ENCODE measurements at places on chromosomes 2 and 18.
A peak's percentile ranks its signal among the peaks of the same experiment; 100 is the strongest.

GRCh38 chr2:107645586-107645985 is 181.1 kb upstream of the RGPD4 start:
- no peak for DNase-seq

DNA sequence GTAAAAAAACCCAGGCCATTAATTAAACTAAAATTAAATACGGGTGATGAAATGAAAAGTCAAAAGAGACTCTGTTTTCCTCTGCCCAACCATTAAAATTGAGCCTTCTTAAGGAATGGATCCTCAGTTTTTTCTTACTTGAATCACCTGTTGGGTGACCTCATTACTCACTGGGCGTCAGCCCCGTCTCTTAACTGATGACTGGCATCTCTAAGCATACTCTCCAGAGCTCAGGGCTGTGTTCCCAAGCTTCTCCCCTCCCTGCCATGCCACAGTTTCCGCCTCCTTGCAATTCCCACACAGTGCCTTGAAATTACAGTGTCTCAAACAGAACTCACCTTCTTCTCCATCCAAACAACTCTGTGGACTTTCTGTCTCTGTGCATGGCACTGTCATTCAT is 421.1 kb upstream of the CELF4 start:
- DNase-seq = no peak

DNA sequence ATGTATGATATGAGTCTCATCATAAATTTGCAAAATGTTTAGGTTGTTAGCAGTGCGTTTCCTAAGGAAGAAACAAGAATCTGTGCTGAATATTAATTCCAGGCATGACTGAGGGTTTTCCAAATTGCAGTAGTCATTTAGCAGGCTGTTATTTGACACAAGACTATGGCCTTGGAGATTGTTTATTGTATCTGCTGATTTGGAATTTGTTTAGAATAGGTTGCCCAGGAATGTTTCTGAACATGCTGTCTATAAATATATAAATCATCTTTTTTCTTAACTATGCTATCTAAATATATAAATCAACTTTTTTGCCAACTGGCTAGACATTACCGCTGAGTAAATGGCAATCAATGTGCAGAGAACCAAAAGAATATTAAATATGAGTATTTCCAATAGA is 90.9 kb downstream of the DOK6 start:
- no peak for DNase-seq

- no peak for DNase-seq
Measured at GRCh38 chr2:12824351-12824777, 107.6 kb downstream of the TRIB2 start.

GRCh38 chr2:46800625-46801349 is 114.8 kb downstream of the MCFD2 start:
- DNase-seq = no peak

DNA sequence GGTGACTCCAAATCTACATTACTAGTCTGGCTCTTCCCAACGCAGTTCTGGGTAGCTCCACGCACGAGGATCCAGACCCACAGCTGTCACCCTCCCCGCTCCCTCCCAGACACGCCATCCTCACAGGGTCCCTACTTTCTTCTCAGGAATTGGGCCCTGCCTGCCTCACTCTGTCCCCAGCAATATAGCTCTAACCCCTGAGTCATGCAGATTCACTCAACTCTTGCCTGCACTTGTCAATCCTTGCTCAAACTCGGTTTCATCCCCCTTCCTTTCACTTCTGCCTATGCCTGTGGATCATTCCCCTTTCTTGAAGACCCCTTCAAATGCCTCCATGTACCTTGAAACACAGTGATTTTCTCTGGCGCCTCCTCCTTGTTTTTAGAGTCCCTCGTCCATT is 5.0 kb downstream of the ST8SIA5 start:
- DNase-seq = no peak

DNA sequence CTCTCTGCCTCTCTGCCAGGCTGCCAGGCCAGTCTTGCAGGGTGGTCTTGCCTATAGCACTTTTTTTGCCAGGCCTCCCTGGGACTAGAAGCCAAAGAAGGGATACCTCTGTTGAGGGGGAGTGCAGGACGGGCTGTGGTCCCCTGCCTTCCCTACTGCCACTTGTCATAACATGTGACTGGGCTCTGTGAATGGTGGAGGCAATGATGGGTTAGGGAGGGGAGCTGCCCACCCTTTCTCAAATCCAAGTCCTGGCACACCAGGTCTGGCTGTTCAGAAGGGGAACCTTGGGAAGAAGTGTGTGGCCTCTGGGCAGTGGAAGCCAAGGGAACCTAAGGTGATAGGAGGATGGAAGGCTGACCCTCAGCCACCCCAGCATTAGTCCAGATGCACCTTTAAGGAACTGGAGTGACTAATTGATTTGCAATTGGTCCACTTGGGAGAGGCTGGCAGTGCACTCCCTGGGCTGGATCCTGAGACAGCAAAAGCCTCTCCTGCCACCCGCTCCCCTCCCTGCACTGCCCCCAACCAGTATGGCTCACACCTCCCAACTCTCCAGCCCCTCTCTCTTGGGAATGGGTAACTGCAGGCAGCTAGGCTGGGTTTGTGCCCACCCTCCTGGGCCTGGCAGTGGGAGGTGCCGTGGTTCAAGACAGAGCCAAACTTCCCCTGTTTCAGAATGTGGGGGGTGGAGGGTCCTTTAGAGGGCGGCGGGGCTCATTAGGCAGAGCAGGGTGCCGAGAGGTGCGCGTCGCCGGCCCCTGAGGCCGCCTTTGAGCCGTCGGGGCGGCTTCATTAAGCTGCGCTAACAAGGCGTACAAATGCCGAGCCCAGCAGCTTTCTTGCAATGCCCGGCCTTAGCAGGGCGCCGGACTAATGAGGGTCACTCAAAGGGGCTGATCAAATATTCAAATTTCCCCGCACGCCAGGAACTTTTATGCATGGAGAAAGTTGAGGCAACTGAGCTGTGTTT is 4.5 kb upstream of the SIX3 start:
- no peak for DNase-seq

DNA sequence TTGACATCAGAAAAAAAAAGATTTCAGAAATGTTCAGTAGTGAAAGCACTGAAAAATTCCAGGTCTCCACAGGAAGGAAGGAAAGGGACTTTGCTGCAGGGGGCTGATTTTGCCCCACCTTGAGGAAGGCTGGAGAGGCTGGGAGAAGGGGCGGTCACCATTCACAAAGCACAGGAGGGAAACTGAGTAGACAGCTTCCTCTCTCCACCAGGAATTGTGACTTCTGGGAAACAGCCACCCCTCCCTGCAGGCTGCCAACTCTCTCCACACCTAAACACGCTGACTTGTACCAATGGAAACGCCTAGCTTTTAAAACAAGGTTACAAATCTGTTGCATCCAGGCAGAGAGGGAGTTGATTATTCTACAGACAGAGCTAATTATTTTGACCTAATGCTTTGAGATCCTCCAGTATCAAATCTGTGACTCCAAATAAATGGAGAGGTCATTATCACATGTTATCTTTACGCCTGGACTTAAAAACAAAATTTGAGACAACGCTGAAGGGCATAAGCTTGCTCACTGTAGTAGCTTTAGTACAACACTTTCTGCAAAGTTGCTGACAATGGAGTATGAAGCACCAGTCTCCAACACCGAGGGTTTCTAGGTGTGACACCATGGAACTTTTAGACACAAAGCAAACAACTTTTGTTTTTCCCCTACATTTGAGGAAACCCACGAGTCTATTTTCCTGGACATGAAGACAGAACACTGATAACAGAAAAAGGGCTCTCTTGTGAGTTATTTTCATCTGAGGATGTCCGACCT is 42.7 kb downstream of the EPHA4 start:
- DNase-seq = no peak

- no peak for DNase-seq
Measured at GRCh38 chr18:45639408-45639807, 24.1 kb downstream of the SLC14A2 start.

DNA sequence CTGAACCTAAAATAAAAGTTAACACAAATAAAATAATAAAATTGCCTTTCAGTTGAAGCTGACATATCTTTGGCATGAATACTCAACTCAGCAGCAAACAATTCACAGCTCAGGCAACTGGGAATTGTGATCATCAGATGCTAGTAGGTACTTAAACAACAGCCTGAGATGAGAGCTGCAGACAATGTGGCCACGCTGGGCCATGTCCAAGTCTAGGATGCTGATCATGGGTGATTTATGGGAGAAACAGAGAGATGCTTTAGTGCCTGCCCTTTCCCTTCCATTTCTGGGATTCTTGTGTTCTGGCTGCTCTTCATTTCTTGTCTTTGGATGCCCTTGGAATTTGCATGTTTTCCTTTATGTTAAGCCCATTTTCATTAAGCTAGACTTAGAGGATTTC is 212.4 kb upstream of the CWC22 start:
- DNase-seq = no peak

DNA sequence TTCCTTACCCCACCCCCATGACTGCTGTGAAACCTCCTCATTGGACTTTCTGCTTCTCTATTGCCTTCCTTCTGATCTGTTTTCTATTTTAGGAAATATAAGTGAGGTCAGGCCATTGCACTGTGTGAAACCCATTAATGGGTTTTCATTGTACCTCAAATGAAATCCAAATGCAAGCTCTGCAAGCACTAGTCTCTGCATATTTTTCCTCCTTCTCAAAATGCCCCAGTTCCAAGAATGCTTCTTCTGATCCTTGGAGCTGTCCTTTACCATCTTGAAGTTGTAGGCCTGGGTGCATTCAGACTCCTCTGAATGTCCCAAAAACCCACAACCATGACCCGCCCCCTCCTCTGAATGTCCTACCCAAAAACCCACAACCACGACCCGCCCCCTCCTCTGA is 8.2 kb downstream of the IL1A start:
- DNase-seq = no peak

DNA sequence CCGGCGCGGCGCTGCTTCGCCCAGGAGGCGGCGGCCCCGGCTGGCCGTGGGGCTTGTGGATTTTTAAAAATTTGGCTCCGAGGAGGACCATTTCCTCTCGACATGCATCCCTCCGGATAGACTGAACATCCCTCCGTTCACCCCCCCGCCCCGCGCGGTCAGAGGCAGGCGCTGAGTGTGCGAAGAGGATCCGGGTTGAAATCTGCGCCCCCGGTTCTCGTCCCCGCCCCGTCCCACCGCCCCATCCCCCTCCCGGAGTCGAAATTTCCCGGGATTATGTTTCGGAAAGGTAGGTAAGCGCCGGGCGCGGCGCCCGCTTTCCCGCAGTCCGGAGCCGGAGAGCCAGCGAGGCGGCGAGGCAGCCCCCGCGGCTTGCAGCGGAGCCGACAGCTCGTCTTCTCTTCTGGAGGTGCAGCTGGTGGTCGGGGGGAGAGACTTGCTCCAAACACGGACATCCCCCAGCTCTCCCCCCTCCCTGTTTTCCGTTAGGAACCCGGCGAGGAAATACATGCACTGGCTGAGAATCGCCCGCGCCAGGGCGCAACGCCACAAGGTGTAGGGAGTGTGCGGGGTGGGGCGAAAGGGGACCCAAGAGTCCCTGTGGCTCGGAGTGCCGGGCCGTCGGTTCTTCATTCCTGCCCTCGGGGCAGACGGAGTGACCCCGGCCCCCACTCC is at the start of gene PRKCE:
PRKCE (plus strand) TSS at position 261 of the 675 bp plus-strand sequence.
- DNase-seq = peak; percentile 32

- DNase-seq = no peak
Measured at GRCh38 chr2:151774506-151774905, 40.2 kb upstream of the NEB start.
